Fibroblast of the conjunctiva (primary cell): ENCODE measurements at places on chromosomes 1 and 21.

- no peak for DNase-seq
These were observed 2.2 kb upstream of the NEK2 start for GRCh38 chr1:211677659-211678058.

GRCh38 chr1:166153525-166154314 is 13.1 kb downstream of the FAM78B start:
- no peak for DNase-seq

- no peak for DNase-seq
These were observed 151.9 kb downstream of the TNFSF18 start for GRCh38 chr1:172898866-172899265.

GRCh38 chr1:156146769-156147405 is 6.5 kb upstream of the SEMA4A start:
- no peak for DNase-seq

DNA sequence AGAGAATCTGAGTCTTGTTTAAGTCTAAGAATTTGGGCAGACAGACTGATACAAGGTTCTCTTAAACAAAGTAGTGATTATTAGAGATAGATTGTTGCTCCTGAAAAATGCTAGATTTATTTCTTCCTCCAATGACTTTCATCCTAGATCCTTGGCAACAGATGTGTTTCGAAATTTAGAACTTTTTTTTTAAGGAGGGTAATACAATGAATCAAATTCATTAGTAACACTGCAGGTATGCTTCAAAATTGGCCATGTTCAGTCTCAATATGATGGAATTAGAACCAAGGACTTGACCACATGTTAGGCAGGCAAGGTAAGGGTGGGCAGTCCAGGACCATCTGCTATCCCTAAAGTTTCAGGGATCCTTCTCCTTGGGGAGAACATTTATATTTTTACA is 4.5 kb upstream of the LCE1F start:
- no peak for DNase-seq

- peak; percentile 57 for DNase-seq
These were observed 37.1 kb upstream of the CTTNBP2NL start for GRCh38 chr1:112358798-112359408.

DNA sequence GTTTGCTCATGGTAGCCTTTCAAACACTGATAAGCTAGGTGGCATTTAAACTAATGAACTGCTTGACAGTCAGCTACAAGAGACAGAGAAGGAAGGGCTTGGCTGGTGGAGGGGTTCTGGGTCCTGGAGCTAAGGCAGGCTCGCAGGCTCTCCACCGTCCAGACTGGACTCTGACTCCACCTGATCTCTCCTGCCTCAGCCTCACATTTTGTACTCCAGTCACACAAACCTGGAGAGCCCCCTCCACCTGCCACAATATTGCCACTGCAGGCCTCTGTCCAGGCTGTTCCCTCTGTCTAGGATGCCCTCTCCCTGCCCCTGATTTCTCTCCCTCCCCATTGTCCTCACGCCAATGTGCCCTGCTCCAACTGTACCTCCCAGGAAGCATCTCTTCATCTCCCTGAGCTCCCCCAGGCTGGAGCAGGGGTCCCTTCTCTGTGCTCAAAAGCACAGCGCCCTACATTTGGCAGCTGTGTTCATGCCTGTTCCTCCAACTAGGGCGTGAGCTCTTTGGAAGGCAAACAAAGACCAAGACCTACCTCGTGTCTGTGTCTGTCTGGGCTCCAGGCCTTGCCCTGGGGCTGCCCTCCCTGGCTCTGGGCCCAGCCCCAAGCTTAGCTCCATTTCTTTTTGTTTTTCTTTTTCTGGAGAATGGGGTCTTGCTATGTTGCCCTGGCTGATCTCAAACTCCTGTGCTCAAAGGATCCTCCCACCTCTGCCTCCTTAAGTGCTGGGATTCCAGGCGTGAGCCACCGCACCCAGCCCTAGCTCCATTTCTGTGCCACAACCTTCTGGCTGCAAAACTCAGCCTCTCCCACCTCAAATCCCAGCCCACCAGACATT is 2.9 kb downstream of the TIE1 start:
- DNase-seq: no peak

GRCh38 chr1:112418099-112418892 is 22.3 kb downstream of the CTTNBP2NL start:
- DNase-seq: no peak

DNA sequence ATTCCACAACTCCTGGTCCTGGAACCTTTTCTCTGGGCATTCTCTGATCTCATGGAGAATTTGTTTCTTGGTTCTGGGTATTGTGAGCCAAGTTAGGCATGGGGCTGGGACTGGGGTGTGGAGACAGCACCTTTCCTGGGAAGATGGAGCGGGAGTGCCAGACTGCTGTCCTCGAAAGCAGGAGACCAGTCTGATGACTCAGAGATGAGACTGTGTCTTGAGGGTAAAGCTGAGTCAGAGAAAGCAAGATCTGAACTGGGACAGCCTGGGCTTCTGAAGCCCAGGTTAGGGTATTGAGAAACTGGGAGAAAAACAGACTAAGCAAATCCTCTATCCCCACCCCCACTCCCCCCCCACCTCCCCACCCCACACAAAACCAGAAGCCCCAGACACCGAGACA is 2.2 kb upstream of the KANK4 start:
- DNase-seq: peak; percentile 10

- DNase-seq: no peak
These were observed 8.4 kb downstream of the C1orf87 start for GRCh38 chr1:60065199-60065598.
